Activated CD8-positive, alpha-beta memory T cell treated with anti-CD3 and anti-CD28 coated beads for 48 hours (primary cell): ENCODE measurements at places on chromosomes 4 and X.
A peak's percentile ranks its signal among the peaks of the same experiment; 100 is the strongest.

GRCh38 chr4:150943126-150943525 lies 72.0 kb downstream of the LRBA start:
- no peak for DNase-seq

- DNase-seq: no peak
Observed at GRCh38 chr4:39841894-39842293, 135.8 kb downstream of the PDS5A start.

DNA sequence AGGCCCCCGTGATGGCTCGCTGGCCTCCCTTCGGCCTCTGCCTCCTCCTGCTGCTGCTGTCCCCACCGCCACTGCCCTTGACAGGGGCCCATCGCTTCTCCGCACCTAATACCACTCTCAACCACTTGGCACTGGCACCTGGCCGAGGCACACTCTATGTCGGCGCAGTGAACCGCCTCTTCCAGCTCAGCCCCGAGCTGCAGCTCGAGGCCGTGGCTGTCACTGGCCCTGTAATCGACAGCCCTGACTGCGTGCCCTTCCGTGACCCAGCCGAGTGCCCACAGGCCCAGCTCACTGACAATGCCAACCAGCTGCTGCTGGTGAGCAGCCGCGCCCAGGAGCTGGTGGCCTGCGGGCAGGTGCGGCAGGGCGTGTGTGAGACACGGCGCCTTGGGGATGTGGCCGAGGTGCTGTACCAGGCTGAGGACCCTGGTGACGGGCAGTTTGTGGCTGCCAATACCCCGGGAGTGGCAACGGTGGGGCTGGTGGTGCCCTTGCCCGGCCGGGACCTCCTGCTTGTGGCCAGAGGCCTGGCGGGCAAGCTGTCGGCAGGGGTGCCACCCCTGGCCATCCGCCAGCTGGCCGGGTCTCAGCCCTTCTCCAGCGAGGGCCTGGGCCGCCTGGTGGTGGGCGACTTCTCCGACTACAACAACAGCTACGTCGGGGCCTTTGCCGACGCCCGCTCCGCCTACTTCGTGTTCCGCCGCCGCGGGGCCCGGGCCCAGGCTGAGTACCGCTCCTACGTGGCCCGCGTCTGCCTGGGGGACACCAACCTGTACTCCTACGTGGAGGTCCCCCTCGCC lies 3.0 kb downstream of the PLXNB3 start:
- DNase-seq: no peak

DNA sequence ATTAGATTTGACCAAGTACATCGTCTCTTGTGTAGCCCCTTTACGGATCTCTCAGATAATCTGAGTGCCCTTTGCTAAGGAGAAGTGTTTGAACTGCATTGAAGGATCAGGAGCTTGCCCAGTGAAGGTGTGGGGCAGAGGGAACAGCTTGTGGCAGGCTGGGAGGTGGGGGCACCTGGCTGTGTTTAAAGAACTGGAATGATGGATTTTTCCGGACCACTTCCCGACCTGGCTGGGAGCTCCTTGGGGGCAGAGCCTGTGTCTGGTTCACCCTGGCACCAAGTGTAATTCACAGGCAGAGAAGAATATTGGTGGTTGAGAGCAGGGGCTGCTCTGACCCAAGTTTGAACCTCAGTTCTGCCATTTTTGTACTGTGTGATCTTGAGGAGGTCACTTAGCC lies 18.5 kb downstream of the TBC1D14 start:
- no peak for DNase-seq

- no peak for DNase-seq
Observed at GRCh38 chrX:2712890-2713840, 22.1 kb downstream of the CD99 start.

- no peak for DNase-seq
Observed at GRCh38 chrX:134999469-134999868, 8.7 kb downstream of the SMIM10 start.

DNA sequence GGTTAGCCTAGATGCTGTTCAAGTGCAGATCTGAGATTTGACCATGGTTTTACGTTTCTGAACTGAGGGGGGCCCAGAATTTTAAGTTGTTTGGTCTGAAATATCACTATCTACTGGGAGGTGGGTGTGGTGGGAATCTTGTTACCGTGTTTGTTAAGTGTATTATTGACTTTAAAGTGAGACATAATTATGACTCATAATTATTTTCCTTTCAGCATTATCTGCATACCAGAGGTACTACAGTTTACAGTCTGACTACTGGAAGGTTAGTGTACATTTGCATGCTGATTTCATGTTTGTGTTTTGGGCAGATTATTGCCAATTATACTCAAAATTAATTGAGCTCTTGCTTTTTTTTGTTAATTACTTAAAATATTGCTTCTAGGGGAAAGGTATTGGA lies 101.5 kb downstream of the KDM6A start:
- no peak for DNase-seq

DNA sequence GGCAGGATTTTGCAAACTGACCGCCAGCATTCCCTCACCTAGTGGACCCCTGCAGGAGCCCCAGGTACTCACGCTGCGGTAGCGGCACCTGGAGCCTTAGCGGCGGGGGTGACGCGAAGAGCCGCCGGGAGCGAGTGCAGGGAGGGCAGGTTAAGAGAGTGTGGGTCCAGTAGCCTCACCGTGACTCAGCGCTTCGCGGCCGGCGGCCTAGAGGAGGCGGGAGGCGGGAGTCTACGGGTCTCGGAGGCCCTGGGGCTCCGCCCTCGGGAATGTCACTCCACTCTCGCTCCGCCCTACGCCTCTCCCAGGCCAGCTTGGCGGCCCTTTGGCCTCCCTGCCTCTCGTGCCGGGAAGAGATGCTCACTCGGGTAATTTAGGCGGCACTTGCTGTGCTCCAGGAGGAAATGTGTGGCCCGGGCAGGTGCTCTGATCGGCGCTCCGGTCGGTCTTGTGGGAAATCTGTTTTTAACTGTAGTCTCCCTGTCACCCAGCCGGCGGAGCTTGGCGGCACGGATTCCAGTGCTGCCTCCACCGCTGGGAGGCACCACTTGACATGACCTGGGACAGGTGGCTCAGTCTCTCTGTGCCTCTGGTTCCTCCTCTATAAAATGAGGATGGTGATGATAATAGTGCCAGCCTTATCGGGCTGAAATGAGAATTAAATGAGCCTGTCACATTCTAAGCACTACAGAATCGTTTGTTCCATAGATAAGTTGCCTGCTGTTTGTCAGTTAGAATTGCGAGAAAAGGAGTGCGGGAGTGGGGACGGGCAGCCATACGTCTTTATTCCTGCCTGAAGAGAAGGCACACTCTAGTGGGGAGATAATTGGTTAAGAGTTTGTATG lies at the start of gene PIR:
Gene PIR, minus strand, starts transcription at position 216 of the 845 bp plus-strand sequence. CDS start 2,076 bp downstream, outside the sequence.
- peak; percentile 9 for DNase-seq

DNA sequence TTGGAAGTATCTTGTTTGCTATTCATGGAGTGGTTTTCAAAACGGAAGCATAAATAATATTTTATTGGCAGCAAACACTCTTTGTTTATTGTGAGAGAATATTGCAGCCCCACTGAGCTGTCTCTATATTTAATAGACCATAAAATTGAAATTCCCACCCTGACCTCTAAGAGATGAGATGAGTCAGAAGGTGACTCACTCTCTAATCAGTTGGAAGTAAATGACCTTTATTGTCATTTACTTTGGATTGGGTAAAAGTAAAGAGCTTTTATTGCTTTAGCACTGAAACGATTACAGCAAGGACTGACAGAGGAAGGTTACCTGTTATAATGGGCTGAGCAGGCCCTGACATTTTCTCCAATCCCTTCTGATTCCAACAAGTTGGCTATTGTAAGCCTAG lies 55.0 kb downstream of the SYTL5 start:
- DNase-seq: no peak

DNA sequence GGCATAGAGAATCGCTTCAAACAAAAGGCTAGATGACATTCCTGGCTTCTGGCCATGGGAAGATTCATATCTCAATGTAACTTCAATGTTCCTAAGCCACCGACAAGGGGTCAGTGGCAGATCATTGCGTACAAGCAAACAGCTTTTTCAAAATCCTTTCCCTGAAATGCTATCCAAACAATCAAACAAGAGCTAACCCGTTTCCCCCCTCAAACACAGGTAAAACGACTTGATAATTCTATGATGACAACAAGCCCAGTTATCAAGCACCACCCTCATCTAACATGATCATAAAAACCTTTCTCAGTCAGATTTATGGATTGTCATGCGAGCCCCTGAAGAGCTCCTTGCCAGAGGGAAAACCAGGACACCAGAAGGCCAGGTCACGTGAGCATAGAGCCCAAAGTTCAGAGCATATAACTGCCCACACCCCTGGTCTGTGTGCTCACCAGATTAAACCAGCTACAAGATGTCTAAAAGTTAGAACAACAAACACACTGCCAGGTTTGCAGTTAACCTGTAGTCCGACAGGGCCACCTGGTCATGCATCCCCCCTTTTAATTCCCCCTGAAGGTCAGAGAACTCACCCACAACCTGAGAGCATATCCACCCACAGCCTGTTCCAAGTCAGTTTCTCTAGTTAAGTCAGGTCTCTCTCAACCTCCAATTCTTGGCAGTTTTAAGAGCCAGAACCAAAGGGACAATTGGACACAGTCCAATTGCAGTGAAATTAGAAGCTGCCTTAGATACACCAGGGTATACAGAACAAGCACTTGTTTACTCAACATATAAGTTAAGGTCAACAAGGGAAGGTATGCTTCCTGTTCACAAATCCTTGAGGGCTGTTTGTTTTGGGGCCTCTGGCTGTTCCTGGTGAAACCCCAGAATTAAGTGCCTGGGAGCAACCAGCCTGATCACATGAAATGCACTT lies 248.1 kb upstream of the PPARGC1A start:
- DNase-seq: no peak

DNA sequence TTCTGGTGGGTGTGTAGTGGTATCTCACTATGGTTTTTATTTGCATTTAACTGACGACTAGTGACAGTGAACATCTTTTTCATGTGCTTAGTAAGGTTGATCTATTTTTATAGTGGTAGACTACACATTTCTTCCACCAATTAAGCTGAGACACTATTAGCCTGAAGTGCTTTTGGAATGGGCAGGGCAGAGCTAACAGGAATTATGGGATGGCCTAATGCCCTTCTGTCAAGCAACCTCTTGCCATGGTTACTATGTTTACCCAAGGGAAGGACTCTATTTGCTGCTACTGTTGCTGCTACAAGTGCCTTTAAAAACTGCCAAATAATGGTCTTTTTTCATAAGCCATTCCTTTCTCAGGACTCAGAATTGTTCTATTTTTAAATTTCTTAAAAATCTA lies 676.7 kb upstream of the ACTRT1 start:
- no peak for DNase-seq
